ENCODE measurements at places on chromosomes 3 and 15. TPM values are rescaled to one million over a fixed set of nuclear protein-coding genes. Genes with fewer than 3 reads are reported as not detected.

Gene TEX9
- 19.4 TPM for polyA plus RNA-seq

Gene DNAH1
- polyA plus RNA-seq: 11.8 TPM

Gene ARNT2
- 30.8 TPM for polyA plus RNA-seq

Gene ANKRD34C
- polyA plus RNA-seq: not detected

Gene KLF15
- 5.4 TPM for polyA plus RNA-seq

Gene SERPINI1
- polyA plus RNA-seq: 16.3 TPM

Gene MCTP2
- polyA plus RNA-seq: 34.4 TPM

Gene FETUB
- polyA plus RNA-seq: not detected

Gene COPS2
- polyA plus RNA-seq: 99.9 TPM

Gene EOGT
- polyA plus RNA-seq: 45.6 TPM

Gene HIGD2B
- polyA plus RNA-seq: not detected

Gene CYP1A2
- polyA plus RNA-seq: 0.21 TPM
